CD4-positive, alpha-beta T cell treated with Interleukin-4 for 4 hours (primary cell): ENCODE measurements at places on chromosomes 2 and 18.

DNA sequence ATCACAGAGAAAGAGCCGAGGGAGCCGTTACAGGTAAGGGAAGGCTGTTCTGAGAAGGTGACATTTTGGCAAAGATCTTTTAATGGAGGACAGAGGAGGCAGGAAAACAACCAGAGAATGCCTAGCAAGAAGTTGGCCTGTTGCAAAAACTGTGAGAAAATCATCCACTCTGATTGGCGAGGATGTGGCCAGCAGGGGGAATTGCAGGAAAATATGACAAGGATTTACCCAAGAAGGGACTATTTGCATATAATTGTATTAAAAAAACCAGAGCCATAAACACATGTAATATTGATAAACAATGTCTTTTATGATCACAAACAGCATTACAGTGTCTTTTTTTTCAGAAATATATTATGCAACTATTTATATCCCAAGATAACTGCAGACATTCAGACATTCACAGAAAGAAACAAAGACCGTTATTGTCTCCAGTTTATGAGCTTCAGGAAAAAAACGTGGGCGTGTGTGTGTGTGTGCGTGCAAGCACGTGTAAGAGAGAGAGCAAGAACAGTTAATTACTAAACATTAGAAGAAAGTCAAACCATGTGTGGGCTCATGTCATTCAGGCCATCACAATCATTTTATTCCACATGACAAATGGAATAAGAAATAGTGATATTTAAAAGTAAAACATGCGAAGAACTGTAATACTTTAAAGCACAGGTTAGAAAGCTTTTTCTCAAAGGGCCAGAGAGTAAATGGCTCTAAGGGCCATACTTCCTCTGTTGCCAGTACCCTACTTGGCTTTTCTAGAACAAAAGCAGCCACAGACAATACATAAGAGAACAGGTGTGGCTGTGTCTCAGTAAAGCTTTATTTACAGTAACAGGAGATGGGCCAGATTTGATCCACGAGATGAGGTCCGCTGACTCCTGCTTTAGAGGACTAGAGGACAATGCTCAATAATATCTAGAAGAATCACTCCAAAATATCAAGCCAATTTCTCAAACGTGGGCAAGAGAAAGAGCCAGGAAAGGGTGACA lies 324.1 kb downstream of the DLGAP1 start:
- no peak for DNase-seq

DNA sequence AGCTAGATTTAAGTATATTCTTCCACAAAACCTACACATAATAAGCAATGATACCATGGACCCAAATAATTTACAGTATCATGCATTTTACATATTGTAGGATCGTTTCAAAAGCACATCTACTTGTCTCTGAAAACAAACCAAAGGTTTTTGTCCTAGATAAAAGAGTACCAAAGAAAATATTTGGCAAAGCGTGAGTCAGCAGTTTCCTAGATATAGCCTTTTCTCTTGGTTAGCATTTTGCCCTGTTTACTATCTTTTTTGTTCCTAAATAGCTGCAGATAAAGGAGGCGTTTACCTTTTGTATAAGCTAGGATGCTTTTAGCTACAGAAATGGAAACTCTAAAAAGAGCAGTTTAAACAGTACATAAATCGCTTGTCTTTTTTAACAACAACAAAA lies 305.8 kb upstream of the GULP1 start:
- no peak for DNase-seq

- no peak for DNase-seq
These were observed 249.2 kb downstream of the NAPG start for GRCh38 chr18:10775026-10775425.

DNA sequence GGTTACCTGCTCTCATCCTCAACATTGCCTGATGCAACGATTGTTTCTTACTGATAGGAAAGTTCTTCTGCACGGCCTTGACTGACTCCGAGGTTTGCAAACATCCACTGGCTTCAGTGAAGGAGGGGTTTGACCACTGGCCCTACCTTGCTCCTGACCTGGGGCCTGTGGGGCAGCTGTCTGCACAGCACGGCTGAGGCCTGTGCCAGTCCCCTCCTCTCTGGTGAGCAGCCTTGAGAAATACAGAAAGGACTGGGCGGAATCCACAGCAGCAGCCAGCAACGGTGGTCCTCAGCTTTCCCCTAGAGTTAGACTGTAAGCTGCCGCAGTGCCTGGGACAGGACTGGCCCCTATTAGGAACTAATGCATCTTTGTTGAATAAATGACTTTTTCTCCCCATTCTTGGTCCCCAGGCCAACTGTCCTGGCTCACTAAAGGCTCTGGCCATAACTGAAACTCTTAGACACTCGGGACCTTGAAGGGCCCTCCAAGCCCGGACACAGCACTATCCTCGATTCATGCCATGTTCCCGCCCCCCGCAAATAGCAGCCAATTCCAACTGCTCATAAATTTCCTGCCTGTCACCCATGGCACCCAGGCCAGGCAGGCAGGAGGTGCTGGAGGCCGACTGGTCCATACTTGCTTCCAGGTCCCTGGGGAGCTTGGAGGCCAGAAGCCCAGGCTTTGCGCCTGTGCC lies 26.7 kb downstream of the ATOH8 start:
- DNase-seq, result no peak

- no peak for DNase-seq
These were observed 28.7 kb downstream of the NIFK start for GRCh38 chr2:121707920-121708361.

GRCh38 chr2:235829726-235830125 lies 335.9 kb downstream of the AGAP1 start:
- DNase-seq, result no peak

- no peak for DNase-seq
These were observed 40.0 kb downstream of the CCDC102B start for GRCh38 chr18:68837665-68838451.

DNA sequence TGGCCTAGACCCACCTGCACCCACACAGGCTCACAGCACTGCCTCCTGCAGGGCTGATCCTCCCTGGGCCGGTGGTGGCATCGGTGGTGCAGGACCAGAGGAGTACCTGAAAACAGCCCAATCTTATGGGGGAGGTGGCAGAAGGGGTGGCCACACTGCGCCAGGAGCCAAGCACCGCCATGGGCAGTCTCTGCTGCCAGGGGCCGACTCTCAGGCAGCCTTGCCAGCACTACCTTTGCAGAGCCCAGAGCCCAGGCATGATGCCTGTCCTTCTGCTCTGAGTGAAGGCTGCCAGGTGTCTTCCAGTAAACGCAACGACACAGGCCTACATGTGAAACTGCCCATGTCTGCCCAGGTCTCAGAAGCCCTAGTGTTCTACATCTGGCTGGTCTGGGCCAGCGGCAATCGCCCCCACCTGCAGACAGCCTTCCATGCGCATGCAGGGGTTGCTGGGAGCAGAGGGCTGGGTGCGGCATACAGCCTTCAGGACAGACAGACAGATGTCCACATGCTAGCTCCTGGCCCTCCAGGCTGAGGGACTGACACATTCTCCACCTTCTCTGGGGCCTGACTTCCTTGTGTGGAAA lies 6.8 kb downstream of the HS6ST1 start:
- no peak for DNase-seq

DNA sequence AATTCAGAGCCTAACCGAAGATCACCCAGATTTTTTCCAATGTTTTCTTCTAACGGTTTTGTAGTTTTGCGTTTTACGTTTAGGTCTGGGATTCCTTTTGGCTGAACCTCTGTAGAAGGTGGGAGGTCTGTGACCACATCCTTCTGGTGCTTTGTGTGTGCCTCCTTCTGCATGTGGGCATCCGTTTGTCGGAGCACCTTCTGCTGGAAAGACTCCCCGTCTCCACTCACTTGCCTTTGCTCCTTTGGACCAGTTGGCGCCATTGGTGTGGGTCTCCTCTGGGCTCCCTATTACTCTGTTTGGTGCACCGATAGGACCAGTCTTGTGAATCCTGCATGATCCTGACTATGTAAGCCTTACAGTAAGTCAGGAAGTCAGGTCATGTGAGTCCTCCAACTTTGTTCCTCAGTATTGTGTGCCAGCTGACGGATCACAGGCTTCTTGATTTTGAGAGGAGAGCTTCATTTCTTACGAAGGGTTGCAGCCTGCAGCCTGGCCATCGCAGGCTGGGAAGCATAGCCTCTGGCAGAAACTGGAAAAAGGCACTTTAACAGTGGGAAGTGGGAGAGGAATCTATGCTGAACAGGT lies 13.6 kb downstream of the AQP12A start:
- DNase-seq, result no peak

GRCh38 chr2:168530982-168531622 lies 75.0 kb downstream of the CERS6 start:
- no peak for DNase-seq

- DNase-seq, result no peak
These were observed 79.1 kb upstream of the KLHL14 start for GRCh38 chr18:32851936-32852335.

DNA sequence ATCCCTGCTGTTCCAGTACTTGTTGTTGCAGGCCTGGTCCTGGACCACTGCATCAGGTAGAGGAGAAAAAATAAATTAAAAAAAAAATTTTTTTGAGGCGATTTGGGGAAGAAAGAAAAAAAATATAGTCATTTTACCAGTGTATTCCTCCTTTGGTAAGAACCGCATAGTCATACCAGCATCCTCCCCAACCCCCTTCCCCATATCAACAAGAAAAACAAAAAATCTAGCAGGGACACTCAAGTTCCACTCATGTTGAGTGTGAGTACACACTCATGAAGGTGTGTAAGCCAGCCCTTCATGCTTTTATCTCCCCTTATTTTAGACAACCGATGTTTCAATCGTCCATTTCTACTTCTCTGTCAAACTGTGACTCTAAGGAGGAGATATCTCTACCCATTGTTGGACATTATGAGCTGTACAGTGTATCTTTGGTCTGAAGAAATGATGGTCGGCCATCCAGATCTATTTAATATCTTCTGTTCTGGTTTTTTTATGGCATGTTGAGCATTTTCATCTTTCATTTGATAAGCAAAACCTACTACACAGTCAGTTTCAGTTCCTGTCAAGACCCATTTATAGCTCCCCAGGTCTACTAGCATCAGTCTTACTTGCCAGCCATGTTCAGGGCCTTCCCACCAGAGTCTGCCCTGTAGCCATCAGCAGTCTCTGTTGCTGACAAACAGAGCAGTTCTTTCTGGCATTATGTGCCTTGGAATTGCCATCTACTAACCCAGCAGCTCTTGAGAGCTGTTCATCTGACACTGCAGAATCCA lies 20.0 kb downstream of the ELP2 start:
- DNase-seq, result no peak
